Osteocyte (in vitro differentiated cells): ENCODE measurements at places on chromosomes 2 and 18. TPM values are rescaled to one million over a fixed set of nuclear protein-coding genes. Genes with fewer than 3 reads are reported as not detected.

The ASPRV1 gene
- 0.52 and 0.75 TPM in 2 replicates for total RNA-seq

DNA sequence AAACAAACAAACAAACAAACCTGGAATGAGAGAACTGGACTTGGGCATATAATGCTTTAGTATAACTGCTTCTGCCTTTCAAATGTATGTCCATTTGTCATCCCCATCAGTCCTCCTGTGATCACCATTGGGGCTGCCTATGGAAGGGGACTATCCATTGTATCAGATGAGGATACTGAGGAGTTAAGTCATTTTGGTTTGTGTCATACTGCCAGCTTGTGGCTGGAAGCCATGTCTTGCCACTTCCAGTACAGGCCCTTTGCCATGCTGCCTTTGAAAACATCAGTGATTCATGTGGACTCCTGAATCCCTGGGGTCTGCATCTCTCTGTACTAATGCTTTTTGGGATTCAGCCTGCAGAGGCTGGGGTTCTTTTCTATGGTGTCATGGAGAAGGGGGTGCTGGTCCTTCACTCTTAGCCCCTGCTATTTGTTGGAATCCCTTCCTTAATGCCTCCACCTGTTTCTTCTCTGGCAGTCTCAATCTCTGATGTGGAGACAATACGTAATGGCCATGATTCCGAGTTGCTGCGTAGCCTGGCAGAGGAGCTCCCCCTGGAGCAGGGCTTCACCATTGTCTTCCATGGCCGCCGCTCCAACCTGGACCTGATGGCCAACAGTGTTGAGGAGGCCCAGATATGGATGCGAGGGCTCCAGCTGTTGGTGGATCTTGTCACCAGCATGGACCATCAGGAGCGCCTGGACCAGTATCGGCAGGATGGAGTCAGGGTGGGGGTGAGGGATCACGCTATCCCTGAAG, 10.6 kb downstream of the PLCD4 start:
- H3K27me3 ChIP-seq = no peaks in the 10 kb centered on the region
- H3K27ac ChIP-seq = no peak overlapping the region
- no peak overlapping the region for H3K4me3 ChIP-seq
- DNase-seq = no peak
- H3K36me3 ChIP-seq = peaks cover 25% of the 10 kb centered on the region
- H3K4me1 ChIP-seq = peaks cover 5% of the 10 kb centered on the region

DNA sequence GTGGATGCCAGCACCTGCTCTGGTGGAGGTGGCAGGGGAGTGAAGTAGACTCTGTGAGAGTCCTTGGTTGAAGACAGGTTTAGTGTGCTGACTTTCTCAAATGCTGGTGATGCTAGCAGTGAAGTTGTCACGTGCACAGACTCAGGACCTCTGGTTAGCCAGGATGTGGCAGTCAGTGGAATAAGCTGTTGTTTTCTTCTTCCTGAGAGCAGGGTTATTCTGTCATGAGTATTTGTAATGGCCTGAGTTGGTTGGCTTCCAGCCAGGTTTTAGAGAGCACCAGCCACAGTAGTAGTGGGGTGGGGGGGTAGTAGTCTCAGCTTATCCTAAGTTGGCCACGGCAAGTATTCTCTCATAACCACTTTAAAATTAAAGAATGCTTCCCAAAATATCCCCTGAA, 238.5 kb upstream of the FBXO11 start:
- DNase-seq = no peak
- no peak overlapping the region for H3K4me3 ChIP-seq
- H3K27ac ChIP-seq = no peak overlapping the region
- H3K36me3 ChIP-seq = no peaks in the 10 kb centered on the region

DNA sequence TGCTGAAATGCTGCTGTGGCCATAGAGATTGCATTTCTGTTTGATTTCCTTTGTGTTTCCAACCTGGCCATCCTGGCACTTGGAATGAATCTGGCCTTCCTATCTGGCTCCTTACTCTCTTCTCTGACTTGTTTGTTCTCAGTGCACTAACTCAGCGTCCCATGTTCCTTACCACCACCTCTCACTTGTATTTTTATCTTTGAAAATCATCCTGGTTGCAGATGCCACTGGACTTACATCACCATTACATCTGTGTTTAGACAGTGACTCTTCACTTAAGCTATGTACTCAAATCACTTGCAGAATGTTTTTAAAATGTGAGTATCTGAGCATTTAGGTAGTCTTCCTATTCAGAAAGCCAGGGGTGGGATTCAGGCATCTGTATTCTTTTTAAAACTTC, 239.5 kb downstream of the WDR7 start:
- H3K4me1 ChIP-seq = peaks cover 49% of the 10 kb centered on the region
- H3K27ac ChIP-seq = peak overlapping the region; percentile 74
- no peak for DNase-seq

GRCh38 chr2:54859997-54860701, 136.7 kb downstream of the EML6 start:
- peaks cover 3% of the 10 kb centered on the region for H3K36me3 ChIP-seq
- H3K4me1 ChIP-seq = peaks cover 4% of the 10 kb centered on the region
- no peak for DNase-seq
- H3K27ac ChIP-seq = no peak overlapping the region
- H3K27me3 ChIP-seq = no peaks in the 10 kb centered on the region
- H3K4me3 ChIP-seq = no peak overlapping the region

- H3K4me3 ChIP-seq = no peak overlapping the region
- H3K27ac ChIP-seq = no peak overlapping the region
- H3K4me1 ChIP-seq = no peaks in the 10 kb centered on the region
- H3K27me3 ChIP-seq = peaks cover 17% of the 10 kb centered on the region
- no peak for DNase-seq
- no peaks in the 10 kb centered on the region for H3K36me3 ChIP-seq
Measured at GRCh38 chr2:198096002-198096401, 291.6 kb downstream of the PLCL1 start.

GRCh38 chr2:237500681-237501424, 13.8 kb downstream of the MLPH start:
- H3K4me1 ChIP-seq = peaks cover 50% of the 10 kb centered on the region
- peaks cover 14% of the 10 kb centered on the region for H3K36me3 ChIP-seq
- peak overlapping the region; percentile 97 for H3K27ac ChIP-seq
- DNase-seq = no peak

DNA sequence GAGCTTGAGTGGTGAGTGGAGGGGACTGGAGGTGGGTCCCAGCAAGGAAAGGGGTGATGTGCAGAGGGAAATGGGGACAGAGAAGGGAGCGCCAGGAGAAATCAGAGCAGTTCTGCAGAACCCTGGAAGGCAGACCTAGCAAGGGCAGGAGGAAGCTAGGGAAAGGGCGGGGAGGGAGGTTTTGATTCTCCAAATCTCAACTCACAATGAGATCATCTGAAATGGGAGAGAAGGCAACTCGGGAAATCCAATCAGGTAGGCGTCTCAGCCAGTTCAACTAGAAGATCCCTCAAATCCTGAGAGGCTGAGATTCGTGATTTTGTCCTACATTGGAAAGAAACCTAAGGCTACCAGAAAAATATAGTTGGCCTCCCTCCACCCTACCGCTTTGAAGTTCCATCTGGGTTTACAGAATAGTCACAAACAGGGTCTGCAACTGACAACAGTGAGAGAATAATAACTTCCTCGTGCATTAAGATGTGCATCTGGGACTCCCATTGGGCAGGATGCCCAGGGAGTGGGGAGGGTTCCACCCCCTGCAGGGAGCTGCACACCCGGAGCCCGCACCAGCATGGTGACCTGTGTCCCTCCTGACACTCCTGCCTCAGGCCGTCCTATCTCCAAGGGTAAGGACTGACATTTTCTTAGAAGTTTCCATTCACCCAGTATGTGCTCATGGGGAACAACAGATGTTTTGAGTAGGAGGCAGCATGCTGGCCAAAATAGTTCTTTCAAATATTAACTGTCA, 113.3 kb upstream of the ODC1 start:
- peak overlapping the region; percentile 23 for H3K27ac ChIP-seq
- peaks cover 19% of the 10 kb centered on the region for H3K36me3 ChIP-seq
- DNase-seq = no peak
- no peaks in the 10 kb centered on the region for H3K27me3 ChIP-seq
- H3K4me1 ChIP-seq = peaks cover 17% of the 10 kb centered on the region

The FSIP2 gene
- 3.4 and 3.5 TPM in 2 replicates for total RNA-seq

The PLCL1 gene
- 1.2 and 1.3 TPM in 2 replicates for total RNA-seq

- peaks cover 8% of the 10 kb centered on the region for H3K4me1 ChIP-seq
- no peak for DNase-seq
- H3K27me3 ChIP-seq = no peaks in the 10 kb centered on the region
- no peak overlapping the region for H3K4me3 ChIP-seq
- no peak overlapping the region for H3K27ac ChIP-seq
Measured at GRCh38 chr18:12422936-12423335, 15.2 kb downstream of the PRELID3A start.

DNA sequence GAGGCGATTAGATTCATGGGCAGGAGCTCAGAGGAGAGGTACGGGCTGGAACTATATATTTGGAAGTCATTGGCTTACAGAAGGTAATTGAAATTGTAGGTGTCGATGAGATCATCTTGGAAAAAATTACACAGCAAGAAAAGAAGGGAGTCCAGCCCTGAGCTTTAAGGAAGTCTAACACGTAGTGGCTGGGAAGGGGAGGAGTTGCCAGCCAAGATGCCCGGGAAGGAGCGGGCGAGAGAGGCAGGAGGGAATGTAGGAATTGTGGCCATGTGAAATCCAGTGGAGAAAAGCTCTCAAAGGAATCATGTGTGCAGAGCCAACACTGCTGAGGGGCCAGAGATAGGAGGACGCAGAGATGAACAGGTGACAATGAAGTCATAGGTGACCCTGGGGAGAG, 25.6 kb upstream of the SCYGR1 start:
- no peaks in the 10 kb centered on the region for H3K27me3 ChIP-seq
- H3K27ac ChIP-seq = no peak overlapping the region
- no peak overlapping the region for H3K4me3 ChIP-seq
- DNase-seq = peak; percentile 32
- no peaks in the 10 kb centered on the region for H3K36me3 ChIP-seq

GRCh38 chr2:149062531-149062930, 24.0 kb downstream of the LYPD6B start:
- H3K4me1 ChIP-seq = peaks cover 22% of the 10 kb centered on the region

DNA sequence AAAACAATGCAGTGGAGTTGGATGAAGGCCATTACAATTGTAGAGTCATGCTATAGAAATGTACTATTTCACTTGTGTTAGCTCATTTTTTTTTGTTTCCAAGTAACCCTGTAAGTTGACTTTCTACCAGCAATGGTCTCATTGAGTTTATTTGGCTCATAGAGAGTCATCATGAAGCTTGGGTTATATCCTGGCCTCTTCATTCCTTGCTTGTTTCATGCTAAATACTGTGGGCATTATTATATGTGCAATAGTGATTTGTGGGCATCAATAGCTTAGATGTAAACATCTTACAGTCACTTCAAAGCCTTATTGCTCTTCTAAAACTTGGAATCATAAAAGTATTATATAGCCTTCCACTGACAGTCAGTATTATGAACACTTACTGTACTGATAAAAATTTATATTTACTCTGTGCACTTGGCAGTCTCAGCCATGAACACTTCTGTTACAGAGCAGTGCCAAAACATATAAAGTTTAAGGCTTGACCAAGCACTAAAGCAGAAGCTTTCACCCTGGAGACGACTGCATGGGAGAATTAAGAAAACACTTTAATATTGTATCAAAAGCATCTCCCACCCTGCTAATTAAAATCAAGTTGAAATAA, 751.2 kb downstream of the SATB2 start:
- H3K4me3 ChIP-seq = no peak overlapping the region
- DNase-seq = no peak
- no peaks in the 10 kb centered on the region for H3K36me3 ChIP-seq

GRCh38 chr2:133660510-133660909, 92.2 kb upstream of the NCKAP5 start:
- H3K36me3 ChIP-seq = no peaks in the 10 kb centered on the region
- H3K27ac ChIP-seq = no peak overlapping the region
- H3K4me3 ChIP-seq = no peak overlapping the region
- DNase-seq = no peak

The TTC31 gene
- total RNA-seq = 24.2 and 24.3 TPM in 2 replicates

The PDE1A gene
- 1.5 and 1.8 TPM in 2 replicates for total RNA-seq

DNA sequence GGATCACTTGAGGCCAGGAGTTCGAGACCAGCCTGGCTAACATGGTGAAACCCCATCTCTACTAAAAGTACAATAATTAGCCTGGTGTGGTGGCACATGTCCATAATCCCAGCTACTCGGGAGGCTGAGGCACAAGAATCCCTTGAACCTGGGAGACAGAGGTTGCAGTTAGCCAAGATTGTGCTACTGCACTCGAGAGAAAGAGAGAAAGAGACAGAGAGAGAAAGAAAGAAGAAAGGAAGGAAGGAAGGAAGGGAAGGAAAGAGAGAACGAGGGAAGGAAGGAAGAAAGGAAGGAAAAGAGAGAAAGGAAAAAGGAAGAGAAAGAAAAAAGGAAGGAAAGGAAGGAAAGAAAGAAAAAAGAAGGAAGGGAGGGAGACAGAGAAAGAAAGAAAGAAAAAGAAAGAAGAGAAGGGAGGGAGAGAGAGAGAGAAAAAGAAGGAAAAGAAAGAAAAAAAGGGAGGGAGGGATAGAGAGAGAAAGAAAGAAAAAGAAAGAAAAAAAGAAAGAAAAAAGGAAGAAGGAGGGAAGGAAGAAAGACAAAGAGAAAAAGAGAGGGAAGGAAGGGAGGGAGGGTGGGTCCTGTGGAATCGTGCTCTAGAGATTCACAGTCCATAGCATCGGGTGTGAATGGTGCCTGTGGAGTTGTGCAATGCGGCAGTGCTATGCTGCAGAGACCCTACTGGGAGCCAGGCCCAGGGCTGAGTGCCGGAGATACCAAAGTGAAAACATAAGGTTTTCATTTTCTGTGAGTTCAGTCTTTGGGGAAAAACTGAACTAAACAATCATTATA, 4.6 kb upstream of the SDC1 start:
- no peaks in the 10 kb centered on the region for H3K36me3 ChIP-seq
- H3K27ac ChIP-seq = no peak overlapping the region
- peak; percentile 42 for DNase-seq

- no peak overlapping the region for H3K4me3 ChIP-seq
- H3K36me3 ChIP-seq = no peaks in the 10 kb centered on the region
- H3K27me3 ChIP-seq = peaks cover 14% of the 10 kb centered on the region
- peaks cover 22% of the 10 kb centered on the region for H3K4me1 ChIP-seq
- H3K27ac ChIP-seq = no peak overlapping the region
Measured at GRCh38 chr2:85678377-85678776, 10.4 kb upstream of the SFTPB start.

DNA sequence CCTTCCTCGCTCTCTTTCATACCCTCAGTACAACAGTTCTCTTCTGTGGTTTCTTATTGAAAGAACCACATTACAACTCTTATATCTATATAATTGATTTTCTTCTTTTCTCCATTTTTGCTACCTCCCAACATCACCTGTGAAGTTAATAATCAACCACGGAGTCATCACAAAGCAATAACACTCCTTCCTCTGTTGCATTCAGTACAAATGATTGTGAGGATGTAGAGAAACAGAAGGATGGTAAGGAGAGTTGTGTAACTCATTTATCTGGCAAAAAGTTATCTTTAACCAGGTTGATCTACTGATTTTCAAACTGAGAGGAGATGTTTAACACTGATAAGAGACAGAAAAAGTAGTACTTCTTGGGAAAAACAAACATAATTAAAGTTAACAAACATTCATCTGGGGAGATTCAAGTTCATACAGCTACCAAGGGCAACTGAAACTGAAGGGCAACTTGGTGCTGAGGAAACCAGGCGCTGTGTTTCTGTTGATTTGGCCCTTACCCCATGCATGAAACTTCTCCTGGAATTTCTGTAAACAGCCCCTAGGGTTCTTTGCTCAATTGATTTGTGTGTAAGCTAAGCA, 14.2 kb downstream of the IDH1 start:
- H3K4me1 ChIP-seq = no peaks in the 10 kb centered on the region
- H3K27me3 ChIP-seq = no peaks in the 10 kb centered on the region
- H3K36me3 ChIP-seq = peaks cover 47% of the 10 kb centered on the region
- DNase-seq = no peak
- no peak overlapping the region for H3K27ac ChIP-seq
- no peak overlapping the region for H3K4me3 ChIP-seq
